WTC11 (cell line): ENCODE measurements at places on chromosomes 1 and 21. TPM values are rescaled to one million over a fixed set of nuclear protein-coding genes. Genes with fewer than 3 reads are reported as not detected.

Gene TOE1
- total RNA-seq = 7.4 to 10.9 TPM (median 10.0 TPM) in 3 replicates

Gene TTC22
- 0.63 to 0.99 TPM (median 0.69 TPM) in 3 replicates for total RNA-seq

Gene SF3B4
- total RNA-seq = 83.0 to 90.1 TPM (median 84.7 TPM) in 3 replicates

Gene MANEAL
- 4.2 to 6.4 TPM (median 5.9 TPM) in 3 replicates for total RNA-seq

Gene FAM177B
- total RNA-seq = not detected in 3 replicates

Gene ADGRB2
- 29.6 to 39.3 TPM (median 30.1 TPM) in 3 replicates for total RNA-seq

Gene KCNJ15
- total RNA-seq = 0.14 to 0.57 TPM in 2 of 3 replicates, not detected in the other

Gene IL20
- total RNA-seq = not detected in 3 replicates
